Muscle of leg (tissue), 16 donors: ENCODE measurements at places on chromosomes 16 and 17. TPM values are rescaled to one million over a fixed set of nuclear protein-coding genes. Genes with fewer than 3 reads are reported as not detected.

DNA sequence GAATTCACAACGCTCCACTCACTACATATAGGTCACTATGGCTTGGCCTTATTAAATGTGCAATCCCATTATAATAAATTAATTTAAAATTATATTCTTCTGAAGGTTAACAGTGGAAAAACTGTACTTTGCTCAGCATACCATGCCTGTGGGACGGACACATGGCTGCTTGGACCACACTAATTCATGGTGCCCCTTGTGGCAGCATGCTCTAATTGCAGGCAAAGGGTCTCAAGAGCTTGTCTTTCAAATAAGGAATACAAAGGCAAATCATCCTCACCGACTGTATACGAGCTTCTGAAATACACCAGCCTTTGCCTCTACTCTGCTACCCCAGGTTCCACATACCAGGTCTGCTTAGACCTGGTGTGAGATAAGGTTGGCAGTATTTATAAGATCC is 11.7 kb downstream of the SMPD3 start:
- no peak overlapping the region for H3K4me3 ChIP-seq
- H3K27me3 ChIP-seq, result peaks cover 4% of the 10 kb centered on the region
- DNase-seq, result no peak
- no peak overlapping the region for H3K27ac ChIP-seq
- H3K4me1 ChIP-seq, result no peaks in the 10 kb centered on the region
- H3K36me3 ChIP-seq, result no peaks in the 10 kb centered on the region

DNA sequence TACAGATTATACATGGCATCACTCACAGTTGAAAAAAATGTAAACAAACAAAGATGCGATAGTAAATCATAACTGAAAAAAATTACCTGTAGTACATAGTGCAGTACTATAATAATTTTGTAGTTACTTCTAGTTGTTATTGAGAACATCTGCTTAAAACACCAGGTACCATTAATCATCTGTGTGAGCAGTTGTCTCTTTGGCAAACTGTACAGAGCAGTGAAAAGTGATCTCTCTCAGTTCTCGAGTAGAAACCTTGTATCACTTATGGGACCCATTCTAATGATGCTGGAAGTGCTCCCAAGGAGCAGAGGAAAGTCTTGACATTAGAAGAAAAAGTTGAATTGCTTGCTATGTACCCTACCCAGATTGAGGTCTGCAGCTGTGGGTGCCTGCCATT is 8.9 kb upstream of the TENT4B start:
- H3K4me3 ChIP-seq, result no peak overlapping the region
- H3K36me3 ChIP-seq, result no peaks in the 10 kb centered on the region
- DNase-seq, result no peak
- H3K27me3 ChIP-seq, result no peaks in the 10 kb centered on the region
- H3K27ac ChIP-seq, result no peak overlapping the region
- no peaks in the 10 kb centered on the region for H3K4me1 ChIP-seq

DNA sequence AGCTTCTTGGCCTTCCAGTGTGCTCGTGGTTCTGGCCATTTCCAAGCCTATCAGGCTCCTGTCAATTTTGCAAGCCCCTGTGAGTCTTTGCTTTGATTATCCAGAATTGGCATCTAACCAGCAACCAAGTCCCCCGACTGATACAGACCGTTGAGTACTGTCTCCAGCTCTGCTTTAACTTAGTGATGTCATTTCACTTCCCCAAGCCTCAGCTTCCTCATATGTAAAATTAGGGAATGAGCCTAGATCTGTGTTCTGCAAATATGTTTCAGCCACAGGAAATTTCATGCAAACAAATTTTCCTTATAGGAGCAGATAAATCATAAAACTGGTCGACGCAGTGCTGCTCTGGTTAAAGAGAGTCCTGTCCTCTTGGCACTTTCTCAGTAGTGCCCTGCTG is 60.1 kb upstream of the WSB1 start:
- H3K4me3 ChIP-seq, result no peak overlapping the region
- H3K27ac ChIP-seq, result no peak overlapping the region
- H3K36me3 ChIP-seq, result no peaks in the 10 kb centered on the region
- no peaks in the 10 kb centered on the region for H3K4me1 ChIP-seq
- no peak for DNase-seq
- no peaks in the 10 kb centered on the region for H3K27me3 ChIP-seq

Gene GAST
- not detected for total RNA-seq

Gene CCDC47
- total RNA-seq, result 39.1 TPM

Gene DECR2
- total RNA-seq, result 8.4 TPM

Gene GINS2
- 8.5 TPM for total RNA-seq

Gene TOB1
- 19.8 TPM for total RNA-seq

GRCh38 chr17:2697611-2698162 is 13.9 kb downstream of the CLUH start:
- peaks cover 83% of the 10 kb centered on the region for H3K36me3 ChIP-seq
- no peak overlapping the region for H3K27ac ChIP-seq
- no peaks in the 10 kb centered on the region for H3K27me3 ChIP-seq
- DNase-seq, result no peak

Gene ABCC6
- 1.2 TPM for total RNA-seq
